ENCODE measurements at places on chromosomes 6 and 20.

DNA sequence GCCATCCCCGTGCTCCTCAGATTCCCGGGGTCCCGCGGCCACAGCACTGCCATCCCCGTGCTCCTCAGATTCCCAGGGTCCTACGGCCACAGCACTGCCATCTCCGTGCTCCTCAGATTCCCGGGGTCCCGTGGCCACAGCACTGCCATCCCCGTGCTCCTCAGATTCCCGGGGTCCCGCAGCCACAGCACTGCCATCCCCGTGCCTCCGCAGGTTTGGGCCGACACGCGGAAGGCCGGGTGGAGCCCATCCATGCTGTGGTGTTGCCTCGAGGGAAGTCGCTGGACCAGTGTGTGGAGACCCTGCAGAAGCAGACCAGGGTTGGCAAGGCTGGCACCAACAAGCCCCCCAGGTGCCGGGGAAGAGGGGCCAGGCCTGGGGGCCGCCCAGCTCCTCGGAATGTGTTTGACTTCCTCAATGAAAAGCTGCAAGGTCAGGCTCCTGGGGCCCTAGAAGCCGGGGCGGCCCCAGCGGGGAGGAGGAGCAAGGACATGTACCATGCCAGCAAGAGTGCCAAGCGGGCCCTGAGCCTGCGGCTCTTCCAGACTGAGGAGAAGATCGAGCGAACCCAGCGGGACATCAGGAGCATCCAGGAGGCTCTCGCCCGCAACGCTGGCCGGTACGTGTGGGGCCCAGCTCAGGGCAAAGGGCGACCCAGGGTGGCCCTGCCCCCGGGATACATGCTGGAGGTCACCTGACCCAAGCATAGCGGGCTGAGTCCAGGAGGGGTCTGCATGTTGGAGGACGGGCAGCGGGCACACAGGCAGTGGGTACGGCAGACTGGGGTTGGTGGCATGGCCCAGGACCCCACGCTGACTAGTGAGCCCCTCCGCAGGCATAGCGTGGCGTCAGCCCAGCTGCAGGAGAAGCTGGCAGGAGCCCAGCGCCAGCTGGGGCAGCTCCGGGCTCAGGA, 1.3 kb upstream of the LIME1 start:
- H3K27me3 ChIP-seq: no peaks in the 10 kb centered on the region
- DNase-seq: no peak
- H3K27ac ChIP-seq: no peak overlapping the region
- peaks cover 23% of the 10 kb centered on the region for H3K4me1 ChIP-seq
- no peak overlapping the region for H3K4me3 ChIP-seq

GRCh38 chr20:17449031-17449430, 82.1 kb downstream of the BFSP1 start:
- no peak overlapping the region for H3K27ac ChIP-seq
- no peak overlapping the region for H3K4me3 ChIP-seq
- H3K4me1 ChIP-seq: no peaks in the 10 kb centered on the region
- H3K27me3 ChIP-seq: peaks cover 11% of the 10 kb centered on the region

- H3K36me3 ChIP-seq: no peaks in the 10 kb centered on the region
- H3K27me3 ChIP-seq: no peaks in the 10 kb centered on the region
- H3K4me1 ChIP-seq: no peaks in the 10 kb centered on the region
- DNase-seq: no peak
- H3K4me3 ChIP-seq: no peak overlapping the region
Measured at GRCh38 chr6:15200087-15200486, 45.8 kb upstream of the JARID2 start.

- DNase-seq: no peak
- no peak overlapping the region for H3K4me3 ChIP-seq
- H3K36me3 ChIP-seq: no peaks in the 10 kb centered on the region
- peaks cover 5% of the 10 kb centered on the region for H3K27me3 ChIP-seq
Measured at GRCh38 chr20:17806739-17807441, 107.1 kb downstream of the BANF2 start.

DNA sequence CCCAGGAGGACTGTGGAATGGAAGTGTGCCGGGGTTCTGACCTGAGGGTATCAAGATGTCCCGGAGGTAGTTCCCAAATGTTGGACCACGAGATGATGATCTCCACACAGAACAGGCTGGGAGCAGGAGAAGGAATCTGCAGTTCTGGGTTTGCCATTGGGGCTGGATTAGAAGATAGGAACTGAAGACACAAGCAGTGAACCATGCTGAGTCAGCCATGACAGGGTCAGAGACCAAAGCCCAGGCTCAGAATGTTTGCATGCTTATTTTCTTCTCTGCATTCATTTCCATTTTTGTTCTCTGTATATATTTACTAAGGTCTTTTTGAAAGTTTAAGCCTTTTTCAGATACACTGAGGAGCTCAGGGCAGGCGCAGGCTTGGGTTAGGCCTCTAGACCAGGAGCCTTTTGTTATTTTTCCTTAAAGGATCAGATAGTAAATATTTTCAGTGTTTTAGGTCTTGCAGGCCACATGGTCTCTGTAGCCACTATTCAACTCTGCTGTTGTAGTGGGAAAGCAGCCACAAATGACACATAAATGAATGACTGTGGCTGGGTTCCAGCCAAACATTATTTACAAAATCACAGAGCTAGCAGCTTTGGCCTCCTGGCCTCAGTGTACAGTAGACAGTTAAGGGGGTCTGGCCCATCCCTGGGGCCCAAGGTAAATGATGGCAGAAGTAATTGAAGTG, 28.5 kb downstream of the SLC35D3 start:
- H3K27me3 ChIP-seq: peaks cover 4% of the 10 kb centered on the region
- H3K36me3 ChIP-seq: peaks cover 1% of the 10 kb centered on the region
- no peak overlapping the region for H3K27ac ChIP-seq
- H3K4me3 ChIP-seq: no peak overlapping the region

- H3K4me1 ChIP-seq: no peaks in the 10 kb centered on the region
- peaks cover 2% of the 10 kb centered on the region for H3K36me3 ChIP-seq
- H3K27ac ChIP-seq: peak overlapping the region; percentile 20
- peaks cover 13% of the 10 kb centered on the region for H3K27me3 ChIP-seq
Measured at GRCh38 chr20:48360342-48360975, 467.3 kb downstream of the PREX1 start.

GRCh38 chr6:30321692-30322388, 4.9 kb upstream of the TRIM39 start:
- peaks cover 60% of the 10 kb centered on the region for H3K36me3 ChIP-seq
- H3K4me3 ChIP-seq: peak overlapping the region; percentile 64
- peak overlapping the region; percentile 29 for H3K27ac ChIP-seq
- peaks cover 73% of the 10 kb centered on the region for H3K4me1 ChIP-seq
